ENCODE measurements at places on chromosomes 13 and 19. TPM values are rescaled to one million over a fixed set of nuclear protein-coding genes. Genes with fewer than 3 reads are reported as not detected.
A peak's percentile ranks its signal among the peaks of the same experiment; 100 is the strongest.

SLC27A1 gene
- total RNA-seq = 7.4 TPM

TYROBP gene
- total RNA-seq = 0.52 TPM

DNA sequence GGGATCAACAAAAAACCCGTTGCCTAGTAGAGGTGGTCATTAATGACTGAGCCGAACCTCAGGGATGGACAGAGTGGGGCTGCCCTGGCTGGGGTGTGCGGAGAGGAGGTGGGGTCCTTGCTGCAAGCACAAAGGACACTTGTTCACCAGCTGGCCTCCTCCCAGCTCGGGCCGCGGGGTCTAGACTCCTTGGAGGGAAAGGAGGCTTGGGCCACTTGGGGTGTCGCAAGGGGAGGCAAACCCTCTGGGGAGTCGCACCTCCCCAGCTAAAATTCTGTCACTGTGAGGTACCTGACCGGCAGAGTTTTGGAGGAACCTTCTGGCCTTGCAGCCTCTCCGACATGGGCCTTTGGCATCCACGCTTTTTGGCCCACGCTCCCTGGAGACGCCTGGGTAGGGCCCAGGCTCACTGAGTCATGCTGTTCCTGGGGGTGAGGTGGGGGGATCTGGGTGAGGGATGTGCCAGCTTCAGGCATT is 8.2 kb downstream of the KLHL26 start:
- peaks cover 18% of the 10 kb centered on the region for H3K4me1 ChIP-seq
- no peak overlapping the region for H3K27ac ChIP-seq
- H3K36me3 ChIP-seq = no peaks in the 10 kb centered on the region
- no peak overlapping the region for H3K4me3 ChIP-seq
- H3K27me3 ChIP-seq = no peaks in the 10 kb centered on the region
- DNase-seq = no peak

GRCh38 chr19:38506723-38507550 is 73.4 kb downstream of the RYR1 start:
- H3K4me1 ChIP-seq = peaks cover 3% of the 10 kb centered on the region
- H3K4me3 ChIP-seq = no peak overlapping the region
- H3K27ac ChIP-seq = no peak overlapping the region
- no peaks in the 10 kb centered on the region for H3K36me3 ChIP-seq

DNA sequence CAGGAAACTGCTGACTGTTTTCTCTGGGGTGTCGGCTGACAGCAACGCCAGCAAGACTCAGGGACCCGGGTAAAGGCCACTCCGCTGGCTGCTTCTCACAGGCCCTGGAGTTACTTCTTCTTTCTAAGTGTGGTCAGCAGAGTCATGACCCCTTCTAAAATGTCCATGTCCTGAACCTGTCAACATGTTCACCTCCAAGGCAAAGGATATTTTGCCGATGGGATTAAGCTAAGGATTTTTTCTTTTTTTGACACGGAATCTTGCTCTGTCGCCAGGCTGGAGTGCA is 7.9 kb downstream of the PEX11G start:
- H3K4me1 ChIP-seq = peaks cover 5% of the 10 kb centered on the region
- no peaks in the 10 kb centered on the region for H3K36me3 ChIP-seq
- no peak overlapping the region for H3K27ac ChIP-seq
- H3K27me3 ChIP-seq = no peaks in the 10 kb centered on the region
- no peak overlapping the region for H3K4me3 ChIP-seq

GRCh38 chr13:29994911-29995595 is 144.6 kb upstream of the UBL3 start:
- H3K4me3 ChIP-seq = no peak overlapping the region
- H3K27ac ChIP-seq = no peak overlapping the region
- no peaks in the 10 kb centered on the region for H3K27me3 ChIP-seq
- DNase-seq = no peak

YJU2 gene
- 24.8 TPM for total RNA-seq

DNA sequence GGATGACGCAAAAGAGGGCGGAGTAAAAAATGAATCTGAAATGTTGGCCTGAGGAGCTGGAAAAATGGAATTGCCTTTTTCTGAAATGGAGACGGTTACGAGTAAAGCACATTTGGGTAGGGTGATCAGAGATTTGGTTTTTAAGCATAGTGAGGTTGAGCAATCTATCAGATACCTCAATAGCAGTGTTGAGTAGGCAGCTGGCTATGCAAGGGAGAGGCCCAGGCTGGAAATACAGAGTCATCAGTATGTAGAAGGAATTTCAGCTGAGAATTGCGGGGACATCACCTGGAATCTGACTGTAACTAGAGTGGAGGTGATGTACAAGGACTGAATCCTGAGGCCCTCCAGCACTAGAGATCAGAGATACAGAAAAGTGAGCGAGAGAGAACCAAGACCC is 224.8 kb downstream of the LMO7 start:
- H3K4me3 ChIP-seq = no peak overlapping the region
- no peaks in the 10 kb centered on the region for H3K36me3 ChIP-seq
- DNase-seq = no peak
- no peak overlapping the region for H3K27ac ChIP-seq
- H3K4me1 ChIP-seq = no peaks in the 10 kb centered on the region

DNA sequence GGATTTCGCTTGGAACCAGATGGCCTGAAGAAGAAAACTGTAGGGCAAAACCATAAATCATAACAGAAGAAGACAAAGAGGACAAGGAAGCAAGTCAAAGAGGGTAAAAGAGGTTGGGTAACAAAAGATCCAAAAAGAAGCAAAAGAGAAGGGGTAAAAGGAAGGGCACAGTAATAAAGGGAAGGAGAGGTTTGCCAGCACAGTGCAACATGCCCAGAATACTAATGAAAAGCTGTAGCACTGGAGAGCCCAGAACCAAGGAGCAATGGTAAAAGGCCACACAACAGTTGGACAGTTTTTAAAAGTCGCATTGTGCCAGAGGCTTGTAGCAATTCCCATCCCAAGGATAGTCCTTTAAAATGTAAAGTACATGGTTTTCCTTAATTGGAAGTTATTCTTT is 506.6 kb downstream of the PCDH9 start:
- no peaks in the 10 kb centered on the region for H3K4me1 ChIP-seq
- DNase-seq = no peak
- no peaks in the 10 kb centered on the region for H3K36me3 ChIP-seq
- no peaks in the 10 kb centered on the region for H3K27me3 ChIP-seq

KCNN1 gene
- total RNA-seq = not detected

- H3K4me1 ChIP-seq = no peaks in the 10 kb centered on the region
- no peak overlapping the region for H3K27ac ChIP-seq
- DNase-seq = peak; percentile 56
- H3K4me3 ChIP-seq = no peak overlapping the region
- H3K36me3 ChIP-seq = no peaks in the 10 kb centered on the region
These were observed 190.9 kb downstream of the COL4A1 start for GRCh38 chr13:110116072-110116487.

TLE6 gene
- total RNA-seq = 2.0 TPM

ZNF296 gene
- total RNA-seq = 6.3 TPM

SLC6A16 gene
- total RNA-seq = 3.5 TPM

DNA sequence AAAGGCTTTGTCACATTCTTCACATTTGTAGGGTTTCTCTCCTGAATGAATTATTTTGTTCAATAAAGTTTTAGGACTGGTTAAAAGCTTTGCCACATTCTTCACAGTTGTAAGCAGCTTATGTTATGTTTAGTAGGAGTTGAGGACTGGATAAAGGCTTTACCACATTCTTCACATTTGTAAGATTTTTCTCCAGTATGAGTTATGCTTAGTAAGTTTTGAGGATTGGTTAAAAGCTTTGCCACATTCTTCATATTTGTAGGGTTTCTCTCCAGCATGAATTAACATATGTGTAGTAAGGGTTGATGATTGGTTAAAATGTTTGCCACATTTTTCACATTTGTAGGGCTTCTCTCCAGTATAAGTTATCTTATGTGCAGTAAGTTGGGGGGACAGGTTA is 79.9 kb downstream of the ZNF431 start:
- H3K36me3 ChIP-seq = no peaks in the 10 kb centered on the region
- H3K4me1 ChIP-seq = no peaks in the 10 kb centered on the region
- no peak overlapping the region for H3K4me3 ChIP-seq
- peaks cover 5% of the 10 kb centered on the region for H3K27me3 ChIP-seq
- H3K27ac ChIP-seq = no peak overlapping the region
- no peak for DNase-seq

MAU2 gene
- total RNA-seq = 67.4 TPM

- peaks cover 16% of the 10 kb centered on the region for H3K4me1 ChIP-seq
- no peak overlapping the region for H3K4me3 ChIP-seq
- DNase-seq = no peak
These were observed 142.3 kb downstream of the KLF12 start for GRCh38 chr13:73991884-73992283.

- H3K4me3 ChIP-seq = no peak overlapping the region
- no peak overlapping the region for H3K27ac ChIP-seq
- DNase-seq = no peak
- H3K27me3 ChIP-seq = peaks cover 2% of the 10 kb centered on the region
These were observed 28.4 kb downstream of the AMER2 start for GRCh38 chr13:25143706-25144105.

DNA sequence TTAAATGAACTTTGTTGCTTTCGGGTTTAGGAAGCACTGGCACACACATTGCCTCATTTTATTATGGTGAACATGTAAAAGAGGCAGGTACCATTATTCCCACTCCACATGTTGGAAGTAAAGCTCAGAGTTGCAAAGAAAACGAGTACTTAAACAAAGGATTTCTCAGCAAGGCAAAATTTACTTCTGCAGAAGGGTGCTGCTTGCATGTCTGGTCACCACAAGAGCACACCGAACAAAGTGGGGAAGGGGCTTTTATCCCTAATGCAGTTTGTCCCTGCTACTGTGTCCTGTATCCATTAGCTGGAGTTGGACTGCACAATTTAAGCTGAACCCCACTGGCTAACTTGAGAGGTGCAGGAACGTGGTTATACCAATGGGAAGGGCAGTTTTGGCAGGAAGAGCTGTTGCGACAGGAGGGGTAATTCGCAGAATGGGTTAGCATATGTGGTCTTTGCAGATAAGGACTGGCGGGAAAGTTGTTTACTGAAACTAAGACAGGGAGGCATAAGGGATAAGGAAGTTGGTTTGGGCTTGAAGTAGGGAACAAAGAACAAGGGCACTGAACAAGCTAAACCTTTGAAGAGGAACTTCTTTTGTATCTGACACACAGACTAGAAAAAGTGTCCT is 545.5 kb downstream of the UQCRFS1 start:
- no peak overlapping the region for H3K4me3 ChIP-seq
- no peak overlapping the region for H3K27ac ChIP-seq
- H3K36me3 ChIP-seq = no peaks in the 10 kb centered on the region
- no peaks in the 10 kb centered on the region for H3K4me1 ChIP-seq
- H3K27me3 ChIP-seq = no peaks in the 10 kb centered on the region
- no peak for DNase-seq

GRCh38 chr19:56294549-56294948 is 20.1 kb downstream of the ZSCAN5A start:
- no peak overlapping the region for H3K4me3 ChIP-seq
- DNase-seq = no peak
- no peak overlapping the region for H3K27ac ChIP-seq
- H3K27me3 ChIP-seq = no peaks in the 10 kb centered on the region
- H3K36me3 ChIP-seq = peaks cover 13% of the 10 kb centered on the region
- no peaks in the 10 kb centered on the region for H3K4me1 ChIP-seq

EID2 gene
- 18.9 TPM for total RNA-seq

- peaks cover 35% of the 10 kb centered on the region for H3K36me3 ChIP-seq
- H3K4me3 ChIP-seq = no peak overlapping the region
- H3K27me3 ChIP-seq = no peaks in the 10 kb centered on the region
- peaks cover 10% of the 10 kb centered on the region for H3K4me1 ChIP-seq
- H3K27ac ChIP-seq = no peak overlapping the region
These were observed 48.1 kb downstream of the MPHOSPH8 start for GRCh38 chr13:19681517-19681916.

- peaks cover 17% of the 10 kb centered on the region for H3K4me1 ChIP-seq
- no peaks in the 10 kb centered on the region for H3K36me3 ChIP-seq
- H3K27ac ChIP-seq = peak overlapping the region; percentile 70
These were observed 511 bp downstream of the GARRE1 start for GRCh38 chr19:34254698-34255432.

- H3K4me3 ChIP-seq = peak overlapping the region; percentile 94
- H3K4me1 ChIP-seq = peaks cover 45% of the 10 kb centered on the region
- H3K36me3 ChIP-seq = peaks cover 59% of the 10 kb centered on the region
- peak; percentile 42 for DNase-seq
These were observed 791 bp downstream of the PRKD2 start for GRCh38 chr19:46715975-46716671.

NKPD1 gene
- 0.24 TPM for total RNA-seq

- H3K27me3 ChIP-seq = no peaks in the 10 kb centered on the region
- no peak overlapping the region for H3K4me3 ChIP-seq
- H3K36me3 ChIP-seq = no peaks in the 10 kb centered on the region
- no peak for DNase-seq
These were observed 472.8 kb downstream of the OLFM4 start for GRCh38 chr13:53501387-53501786.

- no peak overlapping the region for H3K4me3 ChIP-seq
- H3K36me3 ChIP-seq = no peaks in the 10 kb centered on the region
- no peak overlapping the region for H3K27ac ChIP-seq
- DNase-seq = no peak
- H3K4me1 ChIP-seq = no peaks in the 10 kb centered on the region
- no peaks in the 10 kb centered on the region for H3K27me3 ChIP-seq
These were observed 750.3 kb downstream of the OLFM4 start for GRCh38 chr13:53778937-53779336.

- H3K4me1 ChIP-seq = no peaks in the 10 kb centered on the region
- H3K36me3 ChIP-seq = no peaks in the 10 kb centered on the region
- no peak overlapping the region for H3K4me3 ChIP-seq
- no peak overlapping the region for H3K27ac ChIP-seq
These were observed 997.6 kb upstream of the ATXN8OS start for GRCh38 chr13:69109891-69110525.

GRCh38 chr13:78606471-78607408 is 3.4 kb upstream of the POU4F1 start:
- peaks cover 85% of the 10 kb centered on the region for H3K27me3 ChIP-seq
- no peak for DNase-seq
- peak overlapping the region; percentile 3 for H3K4me3 ChIP-seq
- H3K36me3 ChIP-seq = peaks cover 7% of the 10 kb centered on the region
- peaks cover 38% of the 10 kb centered on the region for H3K4me1 ChIP-seq
- H3K27ac ChIP-seq = no peak overlapping the region

GRCh38 chr19:23314505-23315251 is 64.5 kb upstream of the ZNF724 start:
- no peaks in the 10 kb centered on the region for H3K27me3 ChIP-seq
- H3K27ac ChIP-seq = no peak overlapping the region
- no peaks in the 10 kb centered on the region for H3K36me3 ChIP-seq
- no peak for DNase-seq
- no peaks in the 10 kb centered on the region for H3K4me1 ChIP-seq
- no peak overlapping the region for H3K4me3 ChIP-seq

DNA sequence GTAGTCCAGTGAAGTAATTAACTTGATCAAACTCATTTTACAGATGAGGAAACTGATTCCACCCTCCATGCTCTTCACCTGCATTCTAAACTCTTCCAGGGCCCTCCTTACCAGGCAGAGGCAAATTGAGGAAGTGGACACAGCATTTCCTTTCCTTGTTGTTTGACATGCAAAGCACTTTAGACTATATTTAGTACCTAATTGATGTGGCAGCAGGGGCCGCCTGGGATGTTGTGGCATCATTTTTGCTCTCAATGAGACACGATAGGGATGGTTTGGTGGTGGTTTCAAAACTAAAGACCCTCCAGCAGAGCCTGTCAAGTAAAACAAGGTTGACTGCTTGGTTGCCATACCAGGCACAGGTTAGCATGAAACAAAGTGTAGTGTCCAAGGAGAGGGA is 7.9 kb downstream of the SIPA1L3 start:
- peaks cover 23% of the 10 kb centered on the region for H3K4me1 ChIP-seq
- DNase-seq = peak; percentile 33
- H3K27ac ChIP-seq = peak overlapping the region; percentile 3

TGFBR3L gene
- total RNA-seq = 2.7 TPM

- no peak overlapping the region for H3K27ac ChIP-seq
- H3K27me3 ChIP-seq = no peaks in the 10 kb centered on the region
- DNase-seq = no peak
- no peak overlapping the region for H3K4me3 ChIP-seq
- H3K36me3 ChIP-seq = no peaks in the 10 kb centered on the region
These were observed 25.9 kb downstream of the ZFR2 start for GRCh38 chr19:3842948-3843347.

All from activated CD8-positive, alpha-beta T cell treated with anti-CD3 and anti-CD28 coated beads, Interleukin-2, amount 10 ng/mL, durations not matched to agents 7 days and 5 days (primary cell).